ENCODE measurements at places on chromosomes 6 and 20.

GRCh38 chr20:37670351-37670791 lies 23.5 kb upstream of the CTNNBL1 start:
- DNase-seq: no peak

DNA sequence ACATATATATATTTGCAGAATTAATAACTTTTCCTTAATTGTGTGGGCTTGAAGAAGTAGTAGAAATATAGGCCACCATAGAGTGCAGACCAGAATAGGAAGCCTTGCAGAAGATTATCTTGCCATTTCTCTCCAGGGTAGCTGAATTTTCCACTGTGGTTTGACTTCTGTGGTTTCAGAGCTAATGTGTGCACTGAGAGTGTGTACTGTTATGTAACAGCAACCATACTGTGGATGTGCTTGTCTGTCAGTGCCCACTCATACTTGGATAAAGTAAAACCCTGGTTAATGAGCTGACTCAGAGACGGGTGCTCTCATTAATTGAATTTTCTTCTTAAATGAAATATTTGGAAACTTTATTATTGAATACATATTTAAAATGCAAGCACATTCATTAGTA lies 57.2 kb downstream of the CEP43 start:
- no peak for DNase-seq

- DNase-seq: no peak
Measured at GRCh38 chr6:36114798-36115408, 15.4 kb upstream of the MAPK13 start.

DNA sequence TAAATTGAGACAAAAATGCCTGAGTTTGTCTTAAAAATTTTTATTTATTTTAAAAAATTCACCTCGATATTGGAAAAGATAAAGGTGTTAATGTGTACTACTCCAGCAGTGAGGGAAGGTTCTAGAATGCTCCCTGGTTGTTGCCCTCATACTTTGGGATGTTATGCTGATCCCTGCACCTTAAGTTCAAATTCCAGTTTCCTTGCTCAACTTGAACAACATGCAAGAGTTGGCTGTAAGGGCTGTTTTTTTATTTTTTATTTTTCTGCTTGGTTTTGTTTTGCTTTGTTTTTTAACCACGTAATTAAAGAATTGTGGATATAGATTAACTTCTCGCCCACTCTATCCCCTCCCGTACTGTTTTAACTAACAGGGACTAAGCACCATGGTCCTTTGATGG lies 158.7 kb upstream of the CITED2 start:
- DNase-seq: no peak

- no peak for DNase-seq
Measured at GRCh38 chr6:49202924-49203536, 260.0 kb downstream of the MMUT start.

- no peak for DNase-seq
Measured at GRCh38 chr6:98830146-98830545, 4.2 kb upstream of the POU3F2 start.

DNA sequence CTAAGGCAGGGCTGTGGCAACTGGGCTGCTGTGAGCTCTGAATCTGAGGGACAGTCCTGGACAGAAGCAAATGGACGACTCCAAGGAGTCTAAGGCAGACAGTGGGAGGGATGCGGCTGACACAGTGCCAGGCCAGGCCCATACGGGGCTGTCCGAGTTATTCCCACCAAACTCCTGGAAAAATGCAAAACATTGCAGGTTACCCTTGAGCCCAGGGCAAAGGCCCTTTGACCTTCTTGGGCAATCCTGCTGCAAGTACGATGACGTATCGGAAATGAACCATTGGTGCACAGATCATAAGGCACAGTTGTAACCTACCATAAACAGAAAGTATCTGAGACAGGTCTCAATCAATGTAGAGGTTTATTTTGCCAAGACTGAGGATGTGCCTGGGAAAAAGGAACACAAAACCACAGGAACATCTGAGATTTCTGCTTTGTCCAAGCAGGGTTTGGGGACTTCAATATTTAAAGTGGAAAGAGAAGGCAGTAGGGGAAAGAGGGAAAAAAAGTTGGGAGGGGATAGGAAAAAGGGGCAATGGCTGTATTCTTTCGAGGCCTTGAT lies 118.9 kb downstream of the DACT2 start:
- DNase-seq: no peak

DNA sequence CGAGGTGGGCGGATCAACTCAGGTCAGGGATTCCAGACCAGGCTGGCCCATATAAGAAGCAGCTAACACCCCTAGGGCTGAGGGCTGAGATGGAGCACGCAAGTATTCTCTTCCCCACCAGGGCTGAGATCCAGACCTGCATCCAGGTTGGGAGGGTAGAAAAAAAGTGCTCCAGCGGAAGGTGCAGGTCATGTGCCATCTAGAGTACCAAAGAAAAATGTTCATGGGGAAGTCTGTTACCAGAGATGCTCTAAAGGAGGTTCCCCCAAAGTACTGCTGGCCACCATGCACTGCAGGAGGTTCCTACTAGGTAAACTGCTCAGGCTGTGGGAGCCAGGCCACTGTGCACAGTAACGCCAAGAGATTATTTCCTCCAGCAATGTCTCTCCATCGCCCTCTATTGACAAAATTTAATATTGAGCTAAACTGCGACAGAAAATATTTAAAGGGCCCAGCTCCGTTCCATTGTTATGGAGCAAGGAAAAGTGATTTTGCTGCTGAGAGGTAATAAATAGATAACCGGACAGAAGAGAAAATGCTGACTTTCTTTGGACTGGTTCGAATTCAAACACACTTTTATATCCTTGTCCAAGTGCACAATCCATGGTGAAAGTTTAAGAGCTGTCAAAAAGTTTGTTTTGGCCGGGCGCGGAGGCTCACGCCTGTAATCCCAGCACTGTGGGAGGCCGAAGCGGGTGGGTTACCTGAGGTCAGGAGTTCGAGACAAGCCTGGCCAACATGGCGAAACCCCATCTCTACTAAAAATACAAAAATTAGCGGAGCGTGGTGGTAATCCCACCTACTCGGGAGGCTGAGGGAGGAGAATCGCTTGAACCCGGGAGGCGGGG lies 159.9 kb downstream of the OR2B2 start:
- DNase-seq: no peak

DNA sequence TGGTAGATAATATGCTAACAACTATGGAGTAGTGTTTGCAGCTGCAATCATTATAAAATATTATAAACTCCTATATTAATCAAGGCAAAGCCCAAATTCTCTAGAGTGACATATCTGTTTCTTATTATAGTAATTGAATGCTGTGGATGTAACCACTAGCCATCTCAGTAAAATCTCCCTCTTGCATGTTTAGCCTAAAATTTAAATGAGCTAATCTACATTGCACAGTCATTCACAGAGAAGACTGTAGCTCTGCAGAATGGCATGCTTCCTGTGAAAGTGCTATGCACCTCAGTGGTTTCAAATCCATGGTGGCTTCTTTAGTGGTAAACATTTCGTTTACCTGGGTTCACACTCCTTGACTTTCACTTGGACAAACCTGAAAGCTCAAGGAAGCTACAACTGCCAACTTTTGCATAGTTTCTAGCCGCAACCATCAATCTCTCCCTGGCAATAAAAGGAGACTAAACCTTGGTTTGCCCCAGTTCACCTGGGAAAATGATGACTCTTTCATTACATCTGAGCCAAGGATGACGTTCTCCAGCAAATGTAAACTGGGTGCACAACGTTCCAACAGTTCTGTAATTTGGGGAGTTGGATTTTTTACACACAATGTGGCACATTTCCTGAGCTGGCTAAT lies 47.2 kb downstream of the FILIP1 start:
- no peak for DNase-seq

GRCh38 chr6:167751579-167752115 lies 75.1 kb upstream of the AFDN start:
- DNase-seq: no peak

GRCh38 chr6:134317471-134318131 lies at the start of gene SGK1:
Gene SGK1, minus strand, starts transcription at chr6:134318112. Its CDS starts 652 bp downstream, at chr6:134317460.
- DNase-seq: peak; percentile 59

- no peak for DNase-seq
Measured at GRCh38 chr6:12344961-12345693, 55.0 kb downstream of the EDN1 start.

- DNase-seq: peak; percentile 47
Measured at GRCh38 chr6:56849896-56850295, 105.0 kb upstream of the BEND6 start.

DNA sequence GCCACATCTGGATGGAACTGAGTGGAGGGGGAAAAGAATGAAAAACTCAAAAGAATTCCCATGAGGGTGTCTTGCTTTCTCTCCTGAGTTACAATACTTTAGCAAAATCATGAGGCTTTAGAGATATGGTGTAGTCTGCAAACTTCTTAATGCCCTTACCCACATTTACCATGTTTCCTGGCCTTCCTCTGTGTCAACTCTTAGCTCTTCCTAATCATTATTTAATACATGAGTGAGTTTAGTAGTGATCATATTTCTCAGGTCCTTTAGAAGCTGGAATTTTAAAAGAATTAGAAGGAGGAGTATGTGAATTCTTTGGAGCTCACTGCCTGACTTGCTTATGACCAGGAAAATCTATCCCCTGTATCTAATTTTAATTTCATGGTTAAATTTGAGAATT lies 39.0 kb downstream of the STX11 start:
- no peak for DNase-seq

- no peak for DNase-seq
Measured at GRCh38 chr20:31538326-31538725, 24.1 kb downstream of the HM13 start.

GRCh38 chr6:4732691-4733315 lies 43.4 kb upstream of the CDYL start:
- DNase-seq: no peak

DNA sequence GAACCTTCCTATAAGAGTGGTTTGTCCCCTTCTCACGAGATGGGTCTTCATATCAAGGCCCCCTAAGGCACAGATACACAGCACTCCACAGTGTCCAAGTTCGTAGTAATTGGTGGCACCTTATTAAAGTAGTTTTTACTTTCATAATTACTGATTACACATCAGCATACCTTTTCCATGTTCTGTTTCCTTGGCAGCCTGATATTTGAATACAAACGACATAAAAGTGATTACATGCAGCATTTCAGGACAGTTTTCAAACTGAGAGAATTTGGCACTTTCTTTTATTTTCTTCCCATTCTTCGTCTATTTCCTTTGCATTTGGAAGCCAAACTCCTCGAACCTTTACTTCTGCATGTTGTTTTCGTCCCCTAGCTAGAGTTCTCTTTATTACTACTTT lies 139.7 kb downstream of the MTHFD1L start:
- DNase-seq: no peak

- DNase-seq: no peak
Measured at GRCh38 chr6:139016337-139017213, 12.0 kb upstream of the ABRACL start.

DNA sequence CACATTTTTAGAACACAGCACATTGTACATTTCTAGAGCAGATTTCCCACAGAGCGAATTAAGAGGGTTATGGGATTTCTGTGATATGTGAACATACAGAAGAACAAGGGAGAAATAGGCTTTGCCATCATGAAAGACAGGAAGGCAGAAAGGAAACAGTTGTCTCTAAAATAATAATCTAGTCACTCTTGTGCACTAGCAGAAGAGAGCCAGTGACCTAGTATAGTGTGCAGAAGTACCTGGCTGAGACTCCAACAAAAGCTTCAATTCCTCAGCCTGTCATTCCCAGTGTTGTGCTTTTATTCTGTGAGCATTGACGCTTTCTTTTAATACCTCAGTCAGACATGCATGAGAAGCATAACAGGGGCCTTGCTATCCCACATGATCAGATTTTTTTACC lies 17.8 kb upstream of the DCBLD1 start:
- no peak for DNase-seq

DNA sequence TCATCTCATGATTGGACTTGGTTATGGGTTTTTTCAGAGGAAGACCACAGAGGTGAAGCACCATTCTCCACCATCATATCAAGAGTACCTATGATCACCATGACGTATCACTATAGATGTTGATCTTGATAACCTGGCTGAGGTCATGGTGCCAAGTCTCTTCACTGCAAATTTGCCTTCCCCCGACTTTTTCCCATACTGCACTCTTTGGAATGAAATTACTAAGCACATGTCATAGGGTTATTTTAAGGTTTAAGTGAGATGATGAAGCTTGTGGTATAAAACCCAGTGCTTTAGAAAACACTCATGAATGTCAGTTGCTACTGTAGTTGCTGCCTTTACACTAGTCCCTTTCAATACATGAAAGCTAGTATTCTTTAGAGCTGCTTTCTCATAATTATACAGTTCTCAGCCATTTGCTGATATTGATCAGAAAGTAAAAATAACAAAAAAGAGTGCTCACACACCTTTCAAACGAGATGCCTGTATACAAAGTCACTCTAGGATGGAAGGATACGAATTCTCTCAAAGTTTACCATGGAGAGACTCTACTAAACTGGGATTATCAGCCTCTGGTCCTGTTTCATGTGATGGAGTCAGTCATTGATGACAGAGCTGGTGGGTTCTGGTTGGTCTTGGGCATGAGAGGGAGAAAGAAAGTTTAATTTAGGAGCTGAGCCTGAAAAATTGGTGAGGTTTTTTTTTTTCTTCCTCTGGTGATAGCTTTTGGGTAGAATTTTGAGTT lies 228.1 kb downstream of the PRL start:
- DNase-seq: no peak

- DNase-seq: no peak
Measured at GRCh38 chr20:22921595-22922421, 113.3 kb upstream of the SSTR4 start.

DNA sequence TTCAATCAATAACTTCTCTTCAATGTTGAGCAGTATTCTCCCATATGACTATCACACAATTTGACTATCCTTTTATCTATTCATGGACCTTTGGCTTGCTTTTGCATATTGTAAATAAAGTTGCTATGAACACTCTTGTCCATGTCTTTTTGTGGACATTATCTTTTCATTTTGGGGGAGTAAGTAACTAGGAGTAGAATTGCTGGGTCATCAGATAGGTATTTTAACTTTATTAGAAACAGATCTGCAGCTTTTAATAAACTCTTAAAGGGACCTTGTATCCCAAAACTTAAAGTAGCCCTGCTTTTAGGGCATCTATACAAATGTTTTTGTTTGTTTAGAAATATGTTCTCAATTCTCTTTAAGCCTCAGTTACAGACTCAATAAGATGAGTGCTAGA lies 614.2 kb upstream of the CITED2 start:
- no peak for DNase-seq

DNA sequence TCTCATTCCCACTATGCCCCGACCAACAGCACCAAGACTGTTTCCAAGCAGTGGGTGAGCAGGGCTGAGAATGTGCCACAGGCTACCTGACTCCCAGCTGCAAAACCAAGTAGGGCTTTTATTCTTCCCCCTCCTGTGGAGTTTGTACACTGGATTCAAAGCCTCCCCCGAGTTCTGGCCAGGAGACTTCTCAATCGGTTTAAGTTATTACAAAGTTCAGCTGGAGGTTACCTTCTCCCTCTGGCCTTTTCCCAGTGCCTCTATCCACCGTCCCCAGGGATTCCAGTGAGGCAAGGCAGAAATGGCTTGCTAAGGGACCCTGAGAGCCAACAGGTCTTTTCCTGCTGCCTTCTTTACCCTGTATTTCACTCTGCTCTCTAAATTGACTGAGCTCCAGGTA lies 217.0 kb downstream of the ADGRG6 start:
- DNase-seq: no peak

- DNase-seq: no peak
Measured at GRCh38 chr6:162871966-162872365, 144.2 kb downstream of the PACRG start.
